Epithelial cell of alveolus of lung (primary cell): ENCODE measurements at places on chromosomes 12 and 14. TPM values are rescaled to one million over a fixed set of nuclear protein-coding genes. Genes with fewer than 3 reads are reported as not detected.

The CLEC4A gene
- total RNA-seq = 0.72 TPM in 1 of 2 replicates, not detected in the other

The KRT3 gene
- total RNA-seq = not detected in 2 replicates

The CCDC177 gene
- under 0.01 and 0.16 TPM in 2 replicates for total RNA-seq

The CALM1 gene
- total RNA-seq = 90.9 and 361 TPM in 2 replicates

The C14orf93 gene
- 9.8 and 13.2 TPM in 2 replicates for total RNA-seq

The FAM222A gene
- total RNA-seq = 0.91 TPM in 1 of 2 replicates, not detected in the other

The SUDS3 gene
- total RNA-seq = 22.5 and 29.5 TPM in 2 replicates

The IL22 gene
- not detected in 2 replicates for total RNA-seq

The ANO2 gene
- under 0.01 TPM in 1 of 2 replicates, not detected in the other for total RNA-seq

The OR6C75 gene
- not detected in 2 replicates for total RNA-seq

The KRT73 gene
- total RNA-seq = not detected in 2 replicates

The SERPINA9 gene
- not detected in 2 replicates for total RNA-seq

The GALC gene
- total RNA-seq = 14.5 and 29.9 TPM in 2 replicates

The PPFIA2 gene
- total RNA-seq = 2.2 TPM in 1 of 2 replicates, not detected in the other

The HOXC9 gene
- 1.0 and 1.4 TPM in 2 replicates for total RNA-seq

The KRT6C gene
- not detected in 2 replicates for total RNA-seq

The LUM gene
- total RNA-seq = 299 and 746 TPM in 2 replicates

The ESPL1 gene
- total RNA-seq = 3.0 and 7.4 TPM in 2 replicates

The PLBD1 gene
- 2.8 and 6.6 TPM in 2 replicates for total RNA-seq

The SERPINA12 gene
- total RNA-seq = not detected in 2 replicates

The HSP90B1 gene
- 537 and 672 TPM in 2 replicates for total RNA-seq

The TAS2R31 gene
- 0.39 and 6.8 TPM in 2 replicates for total RNA-seq

The OR4E2 gene
- total RNA-seq = not detected in 2 replicates

The NPAS3 gene
- 0.13 and 5.6 TPM in 2 replicates for total RNA-seq

The RNU4-1 gene
- under 0.01 TPM in 2 replicates for total RNA-seq

The VSX2 gene
- total RNA-seq = not detected in 2 replicates

The POTEG gene
- total RNA-seq = not detected in 2 replicates

The SELPLG gene
- 0.26 and 2.2 TPM in 2 replicates for total RNA-seq

The AQP6 gene
- total RNA-seq = not detected in 2 replicates

The OR6C4 gene
- total RNA-seq = not detected in 2 replicates

The MYF5 gene
- not detected in 2 replicates for total RNA-seq

The NYNRIN gene
- total RNA-seq = 9.7 and 33.2 TPM in 2 replicates

The ATP5F1B gene
- 452 and 486 TPM in 2 replicates for total RNA-seq

The PTPRR gene
- not detected in 2 replicates for total RNA-seq
